ENCODE measurements at places on chromosomes 5 and 9.
A peak's percentile ranks its signal among the peaks of the same experiment; 100 is the strongest.

- DNase-seq: no peak
Measured at GRCh38 chr5:112604732-112605630, 132.7 kb upstream of the APC start.

- no peak for DNase-seq
Measured at GRCh38 chr5:20360263-20360662, 372.3 kb upstream of the CDH18 start.

- no peak for DNase-seq
Measured at GRCh38 chr5:156526081-156526925, 199.3 kb downstream of the SGCD start.

DNA sequence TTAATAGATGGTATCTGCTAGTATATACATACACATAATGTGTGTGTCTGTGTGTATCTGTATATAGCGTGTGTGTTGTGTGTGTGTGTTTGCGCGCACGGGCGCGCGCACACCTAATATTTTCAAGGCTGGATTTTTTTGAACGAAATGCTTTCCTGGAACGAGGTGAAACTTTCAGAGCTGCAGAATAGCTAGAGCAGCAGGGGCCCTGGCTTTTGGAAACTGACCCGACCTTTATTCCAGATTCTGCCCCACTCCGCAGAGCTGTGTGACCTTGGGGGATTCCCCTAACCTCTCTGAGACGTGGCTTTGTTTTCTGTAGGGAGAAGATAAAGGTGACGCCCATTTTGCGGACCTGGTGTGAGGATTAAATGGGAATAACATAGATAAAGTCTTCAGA lies 757 bp downstream of the FXN start:
- no peak for DNase-seq

DNA sequence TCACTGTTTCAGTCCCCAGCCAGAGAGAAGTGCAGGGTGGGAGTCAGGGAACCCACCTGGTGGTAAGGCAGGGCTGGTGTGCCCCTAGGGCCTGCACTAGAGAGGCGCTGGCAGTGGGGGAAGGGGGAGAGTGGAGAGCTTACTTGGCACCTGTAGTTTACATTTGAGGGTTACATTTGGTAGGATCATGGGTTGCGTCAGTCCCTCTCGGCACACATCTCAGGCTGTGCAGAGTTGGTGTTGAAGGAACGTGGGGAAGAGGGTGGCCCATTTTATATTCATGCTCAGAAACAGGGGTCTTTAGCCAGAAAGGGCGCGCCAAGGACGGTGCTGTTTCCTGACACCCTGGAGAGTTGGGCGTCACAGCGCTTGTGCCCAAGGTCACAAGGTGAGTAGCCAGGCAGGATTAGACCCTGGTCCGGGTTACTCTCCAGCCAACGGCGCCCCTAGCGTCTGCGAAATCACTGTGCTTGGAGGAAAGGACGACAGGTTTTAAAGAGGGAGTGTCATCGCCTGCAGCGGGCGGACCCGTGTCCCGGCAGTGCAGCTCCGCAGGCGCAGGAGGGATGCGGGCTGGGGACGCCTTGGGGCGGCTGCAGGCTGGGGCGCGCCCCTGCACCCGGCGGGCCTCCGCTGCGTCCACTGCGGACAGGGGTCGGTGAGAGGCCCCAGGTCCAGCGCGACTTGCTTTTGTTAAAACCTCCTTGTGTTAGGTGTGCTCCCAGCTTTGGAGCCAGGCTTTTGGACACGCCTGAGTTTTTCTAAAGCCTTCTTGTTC lies 272.6 kb downstream of the FANCC start:
- no peak for DNase-seq

DNA sequence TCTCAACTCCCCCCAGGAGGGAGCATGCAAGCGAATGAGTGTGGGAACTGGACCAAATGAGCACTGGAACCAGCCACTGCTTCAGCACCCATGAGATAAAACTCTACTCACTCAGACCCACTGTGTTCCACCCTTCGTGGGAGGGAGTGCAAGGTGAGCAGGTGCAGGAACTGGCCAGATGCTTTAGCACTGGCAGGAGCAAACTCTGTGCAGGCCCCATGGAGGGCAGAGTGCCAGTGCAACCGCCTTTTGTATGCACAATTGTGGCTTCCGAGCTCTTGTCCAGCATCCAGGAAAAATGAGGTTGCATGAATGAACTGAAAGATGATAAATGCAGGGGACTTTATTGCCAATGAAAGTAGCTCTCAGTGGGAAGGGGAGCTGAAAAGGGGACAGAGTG lies 67.4 kb upstream of the CCDC112 start:
- DNase-seq: no peak

GRCh38 chr9:123326662-123327093 lies 29.3 kb upstream of the CRB2 start:
- no peak for DNase-seq

DNA sequence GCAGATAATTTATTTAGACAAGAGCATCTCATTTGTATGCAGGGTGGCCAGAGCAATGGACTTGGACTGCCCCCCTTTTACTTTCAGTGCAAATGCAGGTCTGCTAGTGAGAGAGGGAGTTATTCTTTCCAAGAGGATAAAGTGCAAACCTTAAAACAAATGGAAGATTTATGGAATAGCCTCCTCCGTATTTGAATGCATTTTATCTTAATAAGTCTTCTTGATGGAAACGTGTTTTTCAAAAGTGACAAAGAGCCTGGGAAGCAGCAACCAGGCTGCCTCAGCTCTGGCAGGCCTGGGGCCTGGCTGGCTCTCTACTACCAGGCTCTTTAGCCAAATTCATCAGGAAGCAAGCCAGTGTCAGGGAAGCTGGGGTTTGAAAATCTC lies 6.8 kb downstream of the NR2F1 start:
- no peak for DNase-seq

DNA sequence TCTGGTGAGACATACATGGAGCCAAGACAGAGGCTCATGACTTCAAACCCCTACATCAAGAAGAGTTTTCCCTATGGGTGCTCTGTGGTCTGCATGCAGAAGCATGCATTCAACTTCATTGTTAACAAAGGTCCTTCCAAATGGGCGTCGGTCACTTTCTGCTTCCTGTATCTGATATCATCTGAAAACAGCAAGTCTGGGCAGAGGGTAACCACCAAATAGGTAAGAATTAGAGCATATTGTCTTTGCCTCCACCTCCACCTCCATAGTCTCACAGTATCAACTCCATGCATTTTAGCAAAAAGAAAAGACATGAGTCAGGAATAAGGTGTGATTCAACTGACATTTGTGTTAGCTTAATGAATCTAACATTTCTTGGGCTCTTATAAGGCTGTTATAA lies 462.9 kb downstream of the DMRT2 start:
- DNase-seq: no peak

GRCh38 chr5:142011572-142012185 lies 1.1 kb downstream of the GNPDA1 start:
- no peak for DNase-seq

DNA sequence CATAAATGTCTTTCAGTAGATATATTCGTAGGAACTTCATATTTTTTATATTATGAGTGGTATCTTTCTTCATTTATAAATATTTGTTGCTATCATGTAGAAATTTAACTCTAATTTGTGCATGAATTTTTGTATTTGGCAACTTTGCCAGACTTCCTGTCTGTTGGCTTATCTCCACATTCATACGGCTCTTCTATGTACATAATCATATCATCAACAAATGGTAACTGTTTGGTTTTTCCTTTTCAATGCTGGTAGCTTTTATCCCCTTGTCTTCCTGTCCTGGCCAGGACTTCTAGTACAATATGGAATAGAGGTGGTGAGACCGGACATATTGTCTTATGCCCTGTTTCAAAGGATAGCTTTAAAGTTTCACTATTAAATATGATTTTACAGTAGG lies 132.3 kb upstream of the COL5A1 start:
- DNase-seq: no peak

- peak; percentile 76 for DNase-seq
Measured at GRCh38 chr9:109507421-109507838, 9.3 kb upstream of the PTPN3 start.

DNA sequence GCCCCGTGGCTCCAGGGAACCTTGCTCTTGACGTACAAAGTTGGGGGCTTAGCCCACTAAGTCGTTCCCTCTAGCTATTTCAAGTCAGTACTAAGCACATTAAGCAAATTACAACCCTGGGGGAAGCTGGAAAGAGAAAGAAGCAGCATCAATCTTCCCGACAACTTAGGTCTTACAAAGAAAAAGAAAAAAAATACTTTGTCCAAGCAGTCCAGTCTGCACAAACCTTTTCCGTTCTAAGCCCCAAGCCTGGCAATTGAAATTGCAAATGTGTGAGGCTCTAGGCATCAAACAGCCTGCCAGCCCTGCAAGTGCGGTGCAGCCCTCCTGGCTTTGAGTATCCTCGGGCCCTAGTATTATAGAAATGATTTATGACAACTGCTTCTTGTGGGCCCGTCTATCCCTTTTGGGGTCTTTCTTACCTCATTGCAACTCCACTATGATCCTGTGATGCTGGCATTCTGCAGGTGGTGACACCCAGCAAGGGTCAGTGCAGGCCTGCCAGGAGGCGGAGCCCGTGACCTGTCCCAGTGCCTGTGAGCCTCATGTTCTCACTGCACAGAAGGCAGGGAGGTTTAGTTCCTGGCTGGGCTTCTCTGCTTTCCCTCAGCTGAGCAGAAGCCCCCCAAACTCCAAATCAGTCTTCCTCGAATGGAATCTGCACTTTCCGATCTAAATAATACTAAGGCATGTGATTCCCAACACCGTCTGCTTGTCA lies 232.3 kb upstream of the IRX2 start:
- DNase-seq: no peak

GRCh38 chr5:77129391-77129990 lies 42.4 kb upstream of the ZBED3 start:
- DNase-seq: peak; percentile 24

GRCh38 chr9:120259100-120259499 lies 320.9 kb downstream of the CDK5RAP2 start:
- no peak for DNase-seq

DNA sequence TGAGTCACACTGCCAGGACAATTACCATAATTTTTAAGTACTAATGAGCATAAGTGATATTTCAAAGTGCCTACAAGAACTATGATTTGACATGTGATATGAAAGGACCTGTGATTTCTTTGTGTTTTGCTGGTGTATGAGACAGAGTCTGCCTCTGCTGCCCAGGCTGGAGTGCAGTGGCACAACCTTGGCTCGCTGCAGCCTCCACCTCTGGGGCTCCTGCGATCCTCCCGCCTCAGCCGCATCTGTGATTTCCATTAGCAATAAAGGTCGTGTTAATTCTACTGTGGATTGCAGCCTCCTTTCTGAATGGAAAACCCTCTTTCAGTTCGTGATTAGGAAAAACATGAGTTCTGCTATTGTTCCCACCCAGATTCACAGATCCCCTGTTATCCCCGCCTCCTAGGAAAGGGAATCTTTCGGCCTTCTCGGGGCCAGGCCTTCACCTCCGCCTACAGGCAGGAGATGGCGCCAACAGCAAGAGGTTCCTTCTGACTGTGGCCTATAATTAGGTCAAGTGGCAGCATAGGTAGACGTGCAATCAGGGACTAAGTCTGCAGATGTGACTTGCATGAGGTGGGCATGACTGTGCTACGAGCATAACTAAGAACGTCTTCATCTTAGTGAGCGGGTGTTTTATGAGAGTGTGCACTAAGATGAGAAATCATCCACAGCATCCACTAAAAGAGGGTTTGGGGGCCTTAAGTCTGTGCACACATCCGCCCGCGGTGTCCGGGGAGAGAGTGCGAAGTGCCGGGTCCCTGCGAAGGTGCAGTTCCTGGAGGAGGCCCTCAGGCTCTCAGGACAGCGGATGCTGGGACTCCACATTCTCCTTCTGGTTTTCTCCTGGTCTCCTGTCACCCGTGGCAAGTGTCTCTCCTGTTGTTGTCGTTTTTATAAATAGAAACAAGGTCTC lies 23.1 kb downstream of the TRIM7 start:
- DNase-seq: peak; percentile 87

GRCh38 chr9:118959366-118959765 lies 409.9 kb downstream of the BRINP1 start:
- DNase-seq: no peak

- DNase-seq: peak; percentile 68
Measured at GRCh38 chr5:135013947-135014570, 20.0 kb downstream of the PITX1 start.

DNA sequence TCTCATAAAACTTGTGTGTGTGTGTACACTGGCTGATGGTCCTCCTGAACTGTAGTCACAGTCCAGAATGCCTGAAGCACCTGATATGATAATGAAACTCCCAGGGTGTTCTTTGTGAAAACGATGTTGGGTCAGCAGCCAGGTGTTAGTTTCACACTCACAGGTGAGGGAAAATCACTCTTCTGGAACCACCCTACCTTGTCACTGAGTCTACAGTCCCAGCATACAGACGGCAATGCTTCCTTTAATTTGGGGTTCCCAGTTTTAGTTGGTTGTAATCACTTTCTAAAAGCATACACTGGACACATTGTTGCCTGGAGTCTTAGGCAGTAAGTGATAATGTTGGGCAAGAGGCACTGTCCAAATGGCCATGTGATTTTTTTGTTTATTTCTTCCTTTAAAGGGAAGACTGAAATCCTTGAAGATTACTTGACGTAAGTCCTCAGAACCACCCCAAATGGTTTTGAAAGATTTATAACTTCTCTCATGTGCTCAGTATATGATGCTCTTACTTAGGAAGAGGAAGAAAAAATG lies 18.2 kb upstream of the MGAT1 start:
- DNase-seq: no peak

DNA sequence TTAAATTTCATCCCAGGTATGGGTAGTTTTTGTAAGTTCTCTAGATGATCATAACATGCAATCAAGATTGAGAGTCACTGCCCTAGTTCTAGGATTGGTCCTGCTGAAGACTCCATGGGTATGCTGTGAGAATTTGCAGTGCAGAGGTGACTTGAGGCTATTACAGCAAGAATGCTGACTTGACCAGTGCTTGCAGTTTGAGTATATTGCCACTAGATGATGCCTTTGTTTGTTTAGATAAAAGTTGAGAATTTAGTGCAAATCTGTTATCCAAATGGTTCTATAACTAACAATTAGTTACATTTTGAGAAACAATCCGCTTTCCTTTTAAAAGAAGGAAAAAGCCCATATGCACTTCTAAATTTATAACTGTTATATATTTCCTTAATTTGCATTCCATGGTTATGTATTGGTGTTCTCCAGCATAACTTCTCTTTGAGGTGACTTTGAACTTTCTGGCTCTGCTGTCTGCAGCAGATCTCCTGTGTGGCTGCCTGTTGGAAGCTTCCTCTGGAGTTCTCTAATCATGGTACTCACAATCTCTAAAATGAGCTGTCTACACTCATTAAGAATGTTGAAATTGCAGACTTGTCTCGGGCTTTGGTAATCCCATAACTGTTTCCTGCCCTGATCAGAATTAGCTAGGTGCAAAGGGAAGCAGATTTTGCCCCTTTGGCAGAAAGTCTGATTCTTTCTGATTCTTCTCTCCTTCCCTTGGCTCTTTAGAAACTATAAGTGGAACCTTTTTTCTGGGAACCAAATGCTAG lies 24.9 kb downstream of the MELK start:
- peak; percentile 79 for DNase-seq

GRCh38 chr9:94586316-94586715 lies 7.3 kb downstream of the FBP2 start:
- DNase-seq: no peak

DNA sequence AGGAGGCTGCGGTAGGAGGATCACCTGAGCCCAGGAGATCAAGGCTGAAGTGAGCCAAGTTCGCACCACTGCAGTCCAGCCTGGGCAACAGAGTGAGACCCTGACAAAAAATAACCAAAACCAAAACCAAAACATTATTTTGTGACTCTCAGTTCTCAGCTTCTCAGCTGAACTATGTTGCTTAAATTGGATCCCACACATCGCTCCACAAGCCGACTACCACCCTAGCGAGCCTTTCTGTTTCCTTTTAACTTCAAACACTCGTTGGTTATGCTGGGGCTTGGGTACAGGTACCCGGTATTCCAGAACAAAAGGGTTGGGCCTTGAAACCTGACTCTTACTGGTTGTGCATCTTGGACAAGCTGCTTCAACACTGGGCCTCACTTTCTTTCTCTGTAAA lies 3.8 kb upstream of the PTGS1 start:
- DNase-seq: no peak

GRCh38 chr9:98120476-98120875 lies 1.5 kb upstream of the TRIM14 start:
- DNase-seq: no peak
